ENCODE measurements at places on chromosomes 4 and X. TPM values are rescaled to one million over a fixed set of nuclear protein-coding genes. Genes with fewer than 3 reads are reported as not detected.

TMEM35A gene
- 0.45 TPM for total RNA-seq

GRCh38 chr4:163284304-163284703 is 48.1 kb downstream of the NPY1R start:
- no peak for ATAC-seq

GRCh38 chr4:107008115-107008514 is 28.0 kb downstream of the DKK2 start:
- no peak for ATAC-seq

PITX2 gene
- total RNA-seq, result 1.6 TPM

TCEAL9 gene
- 95.1 TPM for total RNA-seq

- no peak for ATAC-seq
Observed at GRCh38 chr4:8762356-8762755, 109.3 kb downstream of the HMX1 start.

DNA sequence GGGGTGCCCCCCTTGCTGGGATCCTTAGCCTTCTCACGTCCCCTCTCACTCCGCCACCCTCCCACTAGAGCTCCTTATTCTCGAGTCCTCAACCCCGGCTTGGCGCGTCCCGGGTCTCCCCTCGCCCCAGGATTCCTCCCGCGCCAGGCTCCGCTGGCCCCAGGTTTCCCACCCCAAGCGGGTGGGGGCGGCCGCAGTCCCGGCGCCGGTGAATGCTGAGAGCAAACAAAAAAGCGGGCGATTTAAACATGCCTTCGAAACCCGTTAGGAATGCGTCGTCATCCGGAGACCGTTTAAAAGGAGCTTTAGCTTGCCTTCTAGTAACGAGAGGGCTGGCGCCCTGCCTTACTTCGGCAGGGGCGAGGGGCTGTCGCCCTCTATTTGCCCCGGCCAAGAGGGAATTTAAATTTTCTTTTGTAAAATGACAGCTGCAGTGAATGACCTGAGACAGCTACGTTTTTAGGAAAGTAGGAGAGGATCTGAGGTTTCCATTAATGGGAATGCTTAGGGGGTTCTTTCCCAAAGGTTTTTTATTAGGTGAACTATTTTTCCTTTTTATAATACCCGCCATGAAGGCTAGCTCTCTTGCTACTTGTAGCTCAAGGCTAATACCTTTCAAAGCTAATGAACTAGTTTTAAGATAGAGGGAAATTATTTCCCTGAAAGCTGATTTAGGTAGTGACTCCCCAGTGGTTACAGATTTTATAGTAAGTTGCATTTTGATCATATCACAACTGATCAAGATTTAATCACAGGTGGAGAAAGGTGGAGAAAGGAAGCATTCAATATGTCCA is 3.1 kb downstream of the JADE1 start:
- ATAC-seq, result peak; percentile 39

DNA sequence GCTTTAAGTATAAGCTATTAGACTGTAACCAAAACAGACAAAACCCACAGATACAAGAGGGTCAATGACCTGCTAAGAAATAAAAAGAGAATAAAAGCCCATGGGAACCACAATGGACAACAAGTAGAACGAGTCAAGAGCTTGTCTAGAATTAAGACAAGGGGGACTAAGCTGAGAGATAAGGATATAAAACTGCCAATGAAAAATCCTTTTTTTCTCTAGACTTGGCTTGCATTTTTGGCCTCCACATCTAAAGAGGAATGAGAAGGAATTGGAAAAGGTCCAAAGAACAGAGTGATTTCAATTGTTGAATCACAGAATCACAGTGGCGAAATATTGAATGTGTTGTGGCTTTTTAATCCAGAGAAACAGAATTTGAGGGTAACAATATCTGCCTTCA is 135.7 kb downstream of the QDPR start:
- no peak for ATAC-seq

OTUD6A gene
- 0.13 TPM for total RNA-seq

- no peak for ATAC-seq
Observed at GRCh38 chr4:97185233-97185632, 958.0 kb downstream of the STPG2 start.

GRCh38 chrX:148874636-148875246 is 374.3 kb downstream of the AFF2 start:
- no peak for ATAC-seq

CHIC1 gene
- 9.7 TPM for total RNA-seq

RNF212 gene
- total RNA-seq, result 5.9 TPM
